ENCODE measurements at places on chromosomes 11 and 22. TPM values are rescaled to one million over a fixed set of nuclear protein-coding genes. Genes with fewer than 3 reads are reported as not detected.

Gene KRTAP5-8
- polyA plus RNA-seq: 1.8 TPM

Gene LRRC75B
- polyA plus RNA-seq: 23.4 TPM

Gene ZDHHC8
- polyA plus RNA-seq: 18.8 TPM

Gene GPR83
- not detected for polyA plus RNA-seq

Gene UPK3A
- not detected for polyA plus RNA-seq

Gene FOLR1
- 297 TPM for polyA plus RNA-seq

Gene PRG2
- not detected for polyA plus RNA-seq

Gene TSG101
- 91.7 TPM for polyA plus RNA-seq

Gene OR52N4
- not detected for polyA plus RNA-seq

Gene APOA4
- 0.80 TPM for polyA plus RNA-seq

Gene C1QTNF4
- polyA plus RNA-seq: 0.62 TPM

Gene MRE11
- polyA plus RNA-seq: 3.5 TPM

Gene SPA17
- 23.7 TPM for polyA plus RNA-seq
